Cortex of kidney (tissue), 1 donor: ENCODE measurements at places on chromosomes 2 and 18.

DNA sequence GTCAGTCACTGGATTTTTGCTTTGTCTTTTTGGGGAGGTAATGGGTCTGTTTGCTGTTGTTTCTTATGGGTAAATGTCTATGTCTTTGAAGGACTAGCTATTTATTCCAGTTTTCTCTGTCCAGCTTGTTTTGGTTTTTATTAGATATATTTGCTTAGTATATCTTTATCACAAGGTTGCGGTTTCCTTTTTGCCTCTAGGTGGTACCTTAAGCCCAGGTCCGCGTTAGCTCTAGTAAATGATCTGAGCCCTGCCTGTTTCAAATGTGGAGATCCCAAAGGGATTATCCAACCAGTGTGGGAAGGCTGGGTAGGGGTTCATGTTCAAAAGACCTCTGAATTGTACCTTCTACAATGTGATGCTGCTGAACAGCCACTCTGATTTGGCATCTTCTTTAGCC lies 114.5 kb downstream of the MYO3B start:
- DNase-seq = no peak

GRCh38 chr2:120373424-120373823 lies 27.5 kb downstream of the INHBB start:
- DNase-seq = no peak

- DNase-seq = no peak
Observed at GRCh38 chr2:146950911-146951310, 893.9 kb upstream of the ACVR2A start.

GRCh38 chr18:60411715-60412114 lies 39.1 kb upstream of the MC4R start:
- DNase-seq = no peak

- DNase-seq = no peak
Observed at GRCh38 chr2:47011696-47012095, 96.1 kb upstream of the MCFD2 start.

DNA sequence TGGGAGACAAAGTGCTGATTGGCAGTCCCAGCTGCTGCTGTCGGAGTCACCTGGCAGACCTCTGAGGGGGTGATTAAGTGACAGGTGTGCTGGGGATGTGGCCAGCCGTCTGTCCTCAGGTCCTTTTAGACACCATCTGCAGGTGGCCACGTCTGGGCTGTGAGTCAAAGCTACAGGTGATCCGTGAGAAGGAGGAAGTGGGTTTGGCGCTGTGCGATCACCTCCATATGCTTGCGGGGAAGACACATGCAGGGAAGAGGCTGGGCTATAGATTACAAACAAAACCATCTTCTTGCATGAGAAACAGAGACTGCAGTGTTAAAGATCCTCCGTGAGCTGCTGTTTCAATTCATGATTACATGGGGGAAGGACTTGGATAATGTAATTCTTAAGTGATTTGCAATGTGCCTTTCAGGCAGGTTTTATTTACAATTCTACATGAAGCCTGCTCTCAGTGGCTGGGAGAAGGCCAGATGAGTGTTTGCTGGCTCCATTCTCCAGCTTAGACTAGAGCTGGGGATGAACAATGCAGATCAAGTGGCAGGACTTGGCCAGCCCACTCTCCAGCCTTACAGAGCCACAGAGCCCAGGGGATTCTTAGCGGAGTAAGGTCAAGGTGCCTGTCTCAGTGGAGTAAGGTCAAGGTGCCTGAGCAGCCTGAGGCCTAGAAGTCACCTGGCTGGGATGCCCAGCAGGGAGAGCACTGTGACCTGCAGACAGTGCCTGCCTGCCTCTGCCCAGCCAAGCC lies 87.8 kb downstream of the LYPD1 start:
- no peak for DNase-seq

DNA sequence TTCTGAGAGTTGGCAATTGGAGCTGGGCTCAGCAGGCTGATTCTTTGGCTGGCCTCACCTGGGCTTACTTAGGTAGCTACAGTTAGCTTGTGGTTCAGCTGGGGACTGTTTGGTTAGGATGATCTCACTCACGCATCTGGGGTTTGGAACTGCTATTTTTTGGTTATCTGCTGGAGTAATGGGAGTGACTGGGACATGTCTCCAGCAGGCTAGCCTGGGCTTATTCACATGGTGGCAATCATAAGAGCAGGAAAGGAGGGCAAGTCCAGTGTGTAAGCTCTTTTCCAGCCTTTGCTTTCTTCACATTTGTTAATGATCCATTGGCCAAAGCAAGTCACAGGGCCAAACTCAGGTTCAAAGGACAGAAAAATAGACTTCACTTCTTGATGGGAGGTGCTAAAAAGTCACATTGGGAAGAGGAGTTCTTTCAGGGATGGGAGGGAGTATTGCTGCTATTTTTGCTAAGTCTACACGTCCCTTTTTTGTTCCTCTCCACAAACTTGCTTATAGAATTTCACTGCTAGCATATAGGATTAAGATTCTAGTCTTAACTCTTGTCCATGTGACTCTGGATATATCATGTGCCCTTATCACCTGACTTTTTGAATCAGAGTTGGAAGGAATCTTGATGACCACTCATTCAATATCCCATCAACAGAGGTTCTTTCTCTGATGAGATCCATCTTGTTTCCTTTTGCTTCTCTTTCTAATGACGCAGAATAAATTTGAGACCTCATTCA lies 174.0 kb downstream of the ZFP36L2 start:
- DNase-seq = no peak

- DNase-seq = no peak
Observed at GRCh38 chr2:149313512-149313972, 16.8 kb upstream of the LYPD6 start.

GRCh38 chr18:53503914-53504441 lies 720.5 kb downstream of the MBD2 start:
- DNase-seq = no peak

- no peak for DNase-seq
Observed at GRCh38 chr18:45573514-45573913, 41.8 kb upstream of the SLC14A2 start.

DNA sequence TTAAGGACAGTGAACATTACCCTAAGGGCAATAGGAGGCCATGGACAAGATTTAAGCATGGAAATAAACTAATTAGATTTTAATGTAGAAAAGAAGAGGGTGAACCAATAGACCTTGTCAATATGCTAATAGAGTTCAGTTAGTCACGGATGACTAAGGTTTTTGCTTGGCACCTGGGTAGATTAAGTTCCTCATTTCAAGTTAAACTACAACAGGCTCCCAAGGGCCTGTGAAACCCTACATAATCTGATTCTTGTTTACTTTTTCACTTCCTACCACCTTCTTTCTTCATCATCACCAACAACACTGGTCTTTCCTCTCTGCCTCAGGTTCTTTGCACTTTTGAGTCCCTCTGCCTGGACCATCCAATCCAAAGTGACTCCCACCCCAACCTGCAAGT lies 14.8 kb downstream of the SP110 start:
- DNase-seq = no peak

DNA sequence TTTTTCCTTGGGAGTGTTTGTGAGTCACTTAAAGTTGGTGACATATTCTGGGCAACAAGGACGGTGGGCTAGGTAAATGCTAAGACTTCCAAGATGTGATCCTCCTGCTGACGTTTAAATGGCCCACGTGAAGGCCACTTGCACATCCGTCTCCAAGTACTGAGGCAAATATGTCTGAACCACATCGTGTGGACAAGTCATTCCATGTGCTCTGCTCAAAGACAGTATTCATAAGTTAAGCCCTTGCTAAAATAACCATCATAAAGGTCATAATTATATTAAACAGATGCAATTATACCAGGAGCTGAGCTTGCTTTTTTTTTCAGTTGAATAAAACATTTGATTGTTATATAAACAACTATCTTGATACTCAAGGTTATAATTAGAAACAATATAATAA lies 44.8 kb downstream of the SPP2 start:
- no peak for DNase-seq

DNA sequence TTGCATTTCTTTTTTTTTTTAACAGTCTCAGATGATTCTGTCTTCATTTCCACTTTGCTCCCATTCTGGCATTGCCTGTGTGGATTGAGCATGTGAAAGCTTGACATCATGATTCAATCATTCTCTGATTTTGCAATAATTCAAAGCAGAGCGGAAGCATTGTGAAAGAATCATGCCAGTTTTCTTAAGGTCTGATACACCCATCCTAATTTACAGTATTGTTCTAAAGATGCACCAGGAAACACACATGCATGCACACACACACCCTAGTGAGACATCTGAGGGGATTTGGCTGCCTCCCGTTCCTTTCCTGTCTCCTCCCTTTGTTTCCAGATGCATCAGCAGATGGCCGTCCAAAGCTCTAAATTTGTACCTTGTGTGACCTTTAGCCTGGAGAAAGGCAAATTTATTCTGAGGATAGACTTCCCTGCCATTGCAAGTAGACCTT lies 97.3 kb downstream of the FMNL2 start:
- DNase-seq = no peak

DNA sequence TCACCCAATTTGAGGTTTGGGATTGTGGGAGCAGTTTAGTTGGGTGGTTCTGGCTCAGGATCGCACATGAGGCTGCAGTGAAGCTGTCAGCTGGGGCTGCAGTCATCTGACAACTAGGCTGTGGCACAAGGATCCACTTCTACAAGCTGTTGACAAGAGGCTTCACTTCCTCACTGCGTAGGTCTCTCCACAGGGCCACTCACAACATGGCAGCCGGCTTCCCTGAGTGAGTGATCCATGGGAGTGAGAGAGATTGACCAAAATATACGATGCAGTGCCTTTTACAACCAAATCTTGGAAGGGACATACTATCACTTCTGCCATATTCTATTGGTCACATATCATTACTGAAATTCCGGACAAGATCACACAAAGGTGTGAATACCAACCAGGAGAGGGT lies 187.5 kb downstream of the DLGAP1 start:
- no peak for DNase-seq

- no peak for DNase-seq
Observed at GRCh38 chr2:17899871-17900270, 21.4 kb downstream of the KCNS3 start.

GRCh38 chr2:82793711-82794435 lies 1665.2 kb downstream of the SUCLG1 start:
- DNase-seq = no peak

DNA sequence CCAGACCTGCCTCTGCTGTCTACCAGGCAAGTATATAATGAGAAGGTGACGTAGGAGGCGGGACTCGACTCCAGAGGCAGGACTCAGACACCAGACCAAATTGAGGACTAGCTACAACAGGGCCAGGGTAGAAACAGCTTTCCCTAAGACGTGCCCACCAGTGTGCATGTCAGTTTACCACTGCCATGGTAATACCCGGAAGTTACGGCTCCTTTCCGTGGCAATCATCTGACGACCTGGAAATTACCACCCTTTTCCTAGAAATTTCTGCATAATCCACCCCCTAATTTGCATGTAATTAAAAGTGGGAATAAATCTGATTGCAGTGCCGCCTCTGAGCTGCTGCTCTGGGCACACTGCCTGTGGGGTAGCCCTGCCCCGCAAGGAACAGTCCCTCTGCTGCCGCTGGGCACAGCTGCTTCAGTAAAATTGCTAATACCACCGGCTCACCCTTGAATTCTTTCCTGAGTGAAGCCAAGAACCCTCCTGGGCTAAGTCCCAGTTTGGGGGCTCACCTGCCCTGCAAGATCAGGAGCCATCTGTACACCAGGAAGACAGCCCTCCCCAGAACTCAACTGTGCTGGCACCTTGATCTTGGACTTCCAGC lies 59.1 kb downstream of the ODC1 start:
- no peak for DNase-seq

DNA sequence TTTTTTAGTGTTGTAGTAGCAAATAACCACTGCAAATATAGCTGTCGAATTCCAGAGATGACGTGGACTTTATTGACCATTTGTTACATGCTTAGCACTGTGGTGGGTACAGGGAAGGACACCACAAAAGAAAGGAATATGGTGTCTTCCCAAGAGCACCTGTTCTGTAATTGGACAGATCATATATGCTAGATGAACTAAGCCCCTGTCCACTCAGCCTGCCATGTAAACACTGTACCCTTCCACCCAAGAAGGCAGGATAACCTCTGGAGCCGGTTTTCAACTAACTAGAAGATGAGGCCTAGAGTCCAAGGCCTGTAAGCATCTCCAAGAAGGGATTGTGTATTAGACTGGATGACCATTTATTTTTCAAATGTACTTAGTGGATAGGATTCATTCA lies 44.1 kb downstream of the COX7A2L start:
- no peak for DNase-seq

GRCh38 chr2:85326406-85327159 lies 1.2 kb downstream of the TGOLN2 start:
- no peak for DNase-seq

DNA sequence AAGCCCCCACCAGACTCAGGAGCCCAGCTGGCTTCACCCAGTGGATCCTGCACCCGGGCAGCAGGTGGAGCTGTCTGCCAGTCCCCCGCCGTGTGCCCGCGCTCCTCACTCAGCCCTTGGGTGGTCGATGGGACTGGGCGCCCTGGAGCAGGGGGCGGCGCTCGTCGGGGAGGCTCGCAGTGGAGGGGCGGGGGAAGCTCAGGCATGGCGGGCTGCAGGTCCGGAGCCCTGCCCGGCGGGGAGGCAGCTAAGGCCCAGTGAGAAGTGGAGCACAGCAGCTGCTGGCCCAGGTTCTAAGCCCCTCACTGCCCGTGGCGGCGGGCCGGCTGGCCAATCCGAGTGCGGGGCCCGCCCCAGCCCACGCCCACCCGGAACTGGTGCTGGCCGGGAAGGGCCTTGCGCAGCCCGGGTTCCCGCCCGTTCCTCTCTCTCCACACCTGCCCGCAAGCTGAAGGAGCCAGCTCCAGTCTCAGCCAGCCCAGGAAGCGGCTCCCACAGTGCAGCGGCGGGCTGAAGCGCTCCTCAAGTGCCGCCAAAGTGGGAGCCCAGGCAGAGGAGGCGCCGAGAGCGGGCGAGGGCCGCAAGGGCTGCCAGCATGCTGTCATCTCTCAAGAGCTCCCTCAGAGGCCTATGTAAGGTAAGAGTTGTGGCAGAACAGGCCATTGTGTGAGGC lies 1307.8 kb upstream of the TMEFF2 start:
- DNase-seq = no peak

- no peak for DNase-seq
Observed at GRCh38 chr2:118000041-118000440, 13.8 kb downstream of the CCDC93 start.

- no peak for DNase-seq
Observed at GRCh38 chr2:113142290-113142689, 14.9 kb downstream of the IL1RN start.

- no peak for DNase-seq
Observed at GRCh38 chr2:64325477-64325851, 128.5 kb upstream of the LGALSL start.

- DNase-seq = no peak
Observed at GRCh38 chr2:209236377-209236776, 187.5 kb upstream of the MAP2 start.

GRCh38 chr2:25664183-25664964 lies 9.0 kb downstream of the DTNB start:
- DNase-seq = no peak
